Stimulated activated CD8-positive, alpha-beta memory T cell treated with anti-CD3 and anti-CD28 coated beads, Interleukin-7, amount 100 ng/mL, for 1 hour (primary cell): ENCODE measurements at places on chromosomes 13 and 19.

GRCh38 chr19:29777781-29778309 is 33.9 kb upstream of the CCNE1 start:
- no peak for DNase-seq

- DNase-seq, result no peak
These were observed 2889.6 kb upstream of the PCDH20 start for GRCh38 chr13:64305246-64305645.

DNA sequence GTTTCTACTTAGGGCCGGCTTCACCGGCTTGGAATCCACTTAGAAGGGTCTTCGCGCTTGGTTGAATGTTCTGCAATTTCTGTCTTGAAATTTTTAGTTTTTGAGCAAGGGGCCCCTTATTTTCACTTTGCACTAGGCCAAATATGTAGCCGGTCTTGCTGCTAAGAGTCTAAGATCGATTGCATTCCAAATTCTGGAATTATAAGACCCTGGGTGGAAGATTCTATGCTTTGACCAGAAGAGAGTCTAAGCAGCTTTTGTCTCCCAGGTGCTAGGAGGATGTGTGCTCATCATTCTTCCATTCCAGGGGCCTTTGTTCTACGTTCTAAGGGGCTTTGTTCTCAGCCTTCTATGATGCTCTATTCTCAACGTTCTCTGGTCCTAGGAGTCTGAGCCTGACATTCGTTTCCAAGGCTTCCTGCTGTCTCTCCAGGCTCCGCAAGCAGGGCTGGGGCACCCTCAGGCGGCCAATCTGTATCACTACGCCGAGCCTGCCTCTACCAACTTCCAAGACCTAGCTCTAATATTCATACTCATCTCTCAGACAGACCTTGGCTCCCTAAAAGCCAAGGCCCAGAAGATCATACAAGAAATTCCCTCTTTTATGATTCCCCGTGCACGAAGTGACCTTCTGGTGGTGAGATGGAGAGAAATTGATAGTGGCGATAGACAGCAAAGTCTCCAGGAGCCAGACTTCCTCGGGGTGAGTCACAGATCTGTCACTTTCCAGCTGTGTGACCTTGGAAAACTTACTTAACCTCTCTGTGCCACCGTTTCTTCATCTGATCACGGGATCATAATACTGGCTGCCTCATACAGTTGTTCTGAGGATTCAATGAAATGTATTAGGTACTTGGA is 982 bp upstream of the DACT3 start:
- DNase-seq, result peak; percentile 51

- peak; percentile 59 for DNase-seq
These were observed 30.2 kb downstream of the C19orf81 start for GRCh38 chr19:50679177-50680125.

- no peak for DNase-seq
These were observed 407.8 kb downstream of the LIG4 start for GRCh38 chr13:107807306-107808073.

DNA sequence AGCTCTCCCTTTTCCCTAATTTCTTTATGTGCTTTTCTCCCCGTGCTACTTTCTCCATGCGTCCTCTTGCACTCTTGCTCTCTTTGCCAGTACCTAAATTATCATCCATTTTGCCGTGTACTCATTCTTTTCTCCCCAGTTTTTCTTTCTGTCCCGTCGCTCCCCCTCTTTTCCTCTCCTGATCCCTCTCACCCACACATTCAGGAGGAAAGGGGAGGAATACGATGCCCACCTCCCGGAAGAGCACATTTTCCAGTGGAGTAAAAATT is 821 bp downstream of the ZNF616 start:
- no peak for DNase-seq

DNA sequence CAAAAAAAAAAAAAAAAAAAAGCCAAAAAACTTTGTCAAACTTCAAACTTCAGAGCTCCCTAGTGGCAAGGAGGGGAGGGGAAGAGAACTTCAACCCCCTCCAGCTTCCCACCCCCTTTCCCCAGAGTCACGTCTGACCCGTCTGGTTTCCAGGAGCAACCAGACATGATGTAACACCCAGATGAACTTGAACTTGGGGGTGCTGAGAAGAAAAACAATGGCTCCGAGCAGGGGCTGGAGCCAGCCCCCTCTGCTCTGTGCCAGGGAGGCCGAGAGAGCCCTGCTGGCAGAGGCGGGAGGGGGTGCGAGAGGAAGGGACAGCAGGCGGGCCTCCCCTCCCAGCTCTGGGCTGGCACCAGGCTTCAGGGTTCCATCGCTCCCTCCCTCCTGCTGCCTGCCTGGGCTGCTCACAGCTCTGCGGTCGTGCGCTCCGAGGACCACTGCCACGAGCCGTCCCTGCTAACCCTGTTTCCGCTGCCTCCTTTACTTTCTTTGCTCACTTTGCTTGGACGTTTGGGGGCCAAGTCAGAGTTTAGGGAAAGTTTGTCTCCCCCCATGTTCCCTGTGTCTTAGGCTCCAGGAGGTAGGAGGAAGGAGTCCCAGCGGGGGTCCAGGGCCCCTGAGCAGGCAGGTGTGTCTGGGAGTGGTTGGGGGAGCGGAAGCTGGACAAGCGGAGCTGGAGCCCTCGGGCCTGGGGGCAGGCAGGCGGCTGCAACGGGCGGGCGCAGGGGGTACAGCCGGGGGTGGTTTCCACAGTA is 11.1 kb downstream of the LYL1 start:
- DNase-seq, result no peak

- DNase-seq, result no peak
These were observed 30.2 kb downstream of the EFNB2 start for GRCh38 chr13:106505295-106505694.

- DNase-seq, result no peak
These were observed 1369.8 kb downstream of the PCDH9 start for GRCh38 chr13:65860306-65860705.

GRCh38 chr19:34319785-34320184 is 45.2 kb upstream of the GPI start:
- DNase-seq, result no peak

DNA sequence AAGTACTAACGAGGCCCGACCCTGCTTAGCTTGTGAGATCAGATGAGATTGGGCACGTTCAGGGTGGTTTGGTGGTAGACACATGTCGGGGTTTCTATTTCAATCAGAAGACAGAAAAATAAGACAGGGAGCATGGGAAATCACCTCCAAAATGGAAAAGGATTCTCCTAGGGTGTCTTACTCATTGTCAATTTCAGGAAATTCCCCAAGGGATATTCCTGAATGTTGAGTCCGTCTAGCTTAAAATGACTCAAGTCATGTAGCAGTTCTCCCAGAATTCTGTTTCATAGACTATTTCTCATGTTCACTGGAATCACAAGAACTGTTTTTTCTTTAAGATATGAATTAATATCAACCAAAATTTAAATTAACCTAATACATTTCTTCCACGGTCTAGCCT is 380.1 kb downstream of the EFNB2 start:
- no peak for DNase-seq

DNA sequence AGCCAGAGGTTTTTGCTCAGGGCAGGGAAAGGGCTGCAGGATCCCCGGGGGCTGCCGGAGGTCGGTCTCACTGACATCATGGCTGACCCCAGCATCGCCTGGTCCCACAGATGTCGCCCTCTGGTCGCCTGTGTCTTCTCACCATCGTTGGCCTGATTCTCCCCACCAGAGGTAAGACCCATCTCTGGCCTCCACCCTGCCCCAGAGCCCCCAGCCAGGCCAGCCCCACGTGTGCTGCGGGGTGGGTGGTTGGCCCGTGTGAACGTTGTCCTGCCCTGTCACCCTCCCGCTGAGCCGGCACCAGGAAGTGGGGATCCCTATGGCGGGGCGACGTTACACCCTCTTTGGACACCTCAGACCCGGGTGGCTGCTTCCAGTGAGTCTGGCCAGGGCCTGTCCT is 906 bp downstream of the FXYD5 start:
- DNase-seq, result no peak

DNA sequence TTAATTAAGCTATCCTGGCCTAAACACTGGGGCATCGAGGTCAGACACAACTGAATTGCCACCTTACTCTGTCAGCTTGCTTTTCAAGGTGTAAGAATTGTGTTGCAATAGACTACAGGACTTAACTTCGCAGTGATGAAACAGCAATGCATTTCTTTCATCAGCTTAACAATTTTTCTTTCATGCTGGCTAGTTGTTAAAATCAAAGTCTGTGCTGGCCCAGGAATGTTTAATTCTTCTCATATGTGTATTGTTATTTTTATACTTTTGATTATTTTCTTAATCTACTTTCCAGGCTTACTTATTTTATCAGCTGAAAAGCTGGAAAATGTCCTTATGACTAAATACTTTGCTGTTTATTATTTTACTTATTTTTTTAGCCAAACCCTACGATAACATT is 79.7 kb downstream of the EFNB2 start:
- no peak for DNase-seq

GRCh38 chr13:101747039-101747438 is 294.6 kb downstream of the ITGBL1 start:
- no peak for DNase-seq

- DNase-seq, result no peak
These were observed 67.2 kb upstream of the OLFM4 start for GRCh38 chr13:52961256-52961910.

DNA sequence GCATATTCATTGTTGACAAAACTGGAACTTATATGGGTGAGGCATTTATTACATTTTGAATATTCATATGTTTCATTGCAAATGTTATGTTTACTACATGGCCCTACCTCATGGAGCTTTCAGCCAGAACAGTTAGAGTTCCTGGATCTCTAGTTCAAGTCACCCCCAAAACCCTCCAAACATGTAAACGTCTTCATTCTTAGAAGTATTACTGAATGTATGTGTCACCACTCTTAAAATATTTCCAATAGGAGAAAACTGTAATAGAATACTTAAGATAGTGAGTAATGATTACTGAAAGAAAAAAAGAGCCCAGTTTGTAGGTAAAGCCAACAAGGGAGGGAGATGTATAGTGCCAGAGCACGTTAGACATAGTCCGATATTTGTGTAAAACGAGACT is 23.5 kb downstream of the URI1 start:
- DNase-seq, result no peak

DNA sequence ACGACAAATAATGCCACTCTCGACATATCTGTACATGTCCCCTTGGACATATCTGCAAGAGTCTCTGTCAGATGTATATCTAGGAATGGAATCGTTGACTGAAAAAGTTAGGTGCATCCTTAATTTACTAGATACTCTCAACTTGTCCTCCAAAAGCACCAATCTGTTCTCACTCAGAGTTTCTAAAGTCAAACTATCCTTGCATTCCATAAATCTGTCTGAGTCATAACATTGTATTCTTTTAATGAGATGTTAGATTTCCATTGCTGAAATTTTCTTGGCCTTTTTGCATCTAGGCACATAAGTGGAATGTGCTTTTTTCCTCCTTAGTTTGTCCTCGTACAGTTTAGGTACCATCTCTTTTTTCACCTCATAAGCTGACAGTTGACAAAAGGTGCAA is 139.8 kb downstream of the PTPRS start:
- no peak for DNase-seq

GRCh38 chr19:56101746-56102535 is 19.2 kb downstream of the ZNF787 start:
- no peak for DNase-seq

DNA sequence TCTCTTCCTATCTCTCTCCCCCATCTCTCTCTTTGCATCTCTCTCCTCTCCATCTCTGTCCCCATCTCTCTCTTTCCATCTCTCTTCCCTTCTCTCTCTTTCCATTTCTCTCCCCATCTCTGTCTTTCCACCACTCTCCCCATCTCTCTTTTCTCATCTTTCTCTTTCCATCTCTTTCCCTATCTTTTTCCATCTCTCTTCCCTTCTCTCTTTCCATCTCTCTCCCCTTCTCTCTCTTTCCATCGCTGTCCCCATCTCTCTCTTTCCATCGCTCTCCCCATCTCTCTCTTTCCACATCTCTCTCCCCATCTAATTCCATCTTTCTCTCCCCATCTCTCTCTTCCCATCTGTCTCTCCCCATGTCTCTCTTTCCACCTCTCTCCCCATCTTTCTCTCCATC is 24.5 kb downstream of the ADGRE3 start:
- DNase-seq, result no peak

DNA sequence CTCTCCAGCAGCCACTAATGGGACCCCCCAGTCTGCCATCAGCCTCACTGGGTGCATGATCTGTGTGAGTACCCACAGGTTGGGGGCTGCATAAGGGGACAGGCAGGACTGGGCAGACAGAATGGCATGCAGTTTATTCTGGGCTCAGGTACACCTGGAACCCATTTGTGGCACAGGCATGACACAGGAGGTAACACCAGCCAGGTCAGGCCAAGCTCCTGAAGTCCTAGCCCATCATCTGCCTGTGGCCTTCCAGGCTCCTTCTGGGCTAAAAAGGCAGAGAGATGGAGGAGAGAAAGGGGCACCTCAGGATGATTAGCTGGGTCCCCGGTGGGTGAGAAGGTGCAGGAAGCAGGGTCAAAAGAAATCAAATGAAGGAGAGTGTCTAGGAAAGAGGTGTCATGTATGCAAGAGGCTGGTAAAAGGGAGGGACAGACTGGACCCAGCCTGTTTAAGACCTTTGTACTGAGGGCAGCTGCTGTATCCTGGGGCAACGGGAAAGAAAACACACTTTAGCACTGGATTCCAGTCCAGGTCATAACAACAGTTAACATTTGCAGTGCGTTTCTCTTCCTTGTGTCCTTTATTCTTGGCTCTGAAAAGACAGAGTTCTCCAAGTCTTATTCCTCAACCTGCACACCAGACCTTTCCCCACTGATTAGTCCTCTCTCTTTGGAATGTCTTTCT is 20.2 kb upstream of the DGKH start:
- DNase-seq, result no peak

GRCh38 chr19:4586691-4587090 is 27.2 kb upstream of the SEMA6B start:
- no peak for DNase-seq

GRCh38 chr19:48290771-48291488 is 21.0 kb downstream of the ZNF114 start:
- DNase-seq, result peak; percentile 46

DNA sequence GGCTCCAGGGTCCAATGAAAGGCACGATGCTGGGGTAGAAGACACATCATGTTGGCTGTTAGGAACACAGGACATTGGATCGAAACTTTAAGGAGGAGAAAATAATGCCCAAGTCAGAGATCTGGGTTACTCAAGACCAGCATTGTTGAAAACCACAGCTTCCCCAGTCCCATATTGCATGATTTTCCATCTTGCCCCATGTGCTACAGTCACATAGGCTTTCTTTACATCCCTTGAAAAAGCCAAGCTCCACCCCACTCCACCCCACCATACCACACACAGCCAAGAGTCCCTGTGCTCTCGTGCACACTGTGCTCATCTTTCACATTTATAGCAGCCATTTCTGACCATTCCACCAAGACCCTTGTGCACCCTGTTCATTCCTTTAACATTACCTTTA is 636.2 kb downstream of the DIAPH3 start:
- DNase-seq, result no peak

DNA sequence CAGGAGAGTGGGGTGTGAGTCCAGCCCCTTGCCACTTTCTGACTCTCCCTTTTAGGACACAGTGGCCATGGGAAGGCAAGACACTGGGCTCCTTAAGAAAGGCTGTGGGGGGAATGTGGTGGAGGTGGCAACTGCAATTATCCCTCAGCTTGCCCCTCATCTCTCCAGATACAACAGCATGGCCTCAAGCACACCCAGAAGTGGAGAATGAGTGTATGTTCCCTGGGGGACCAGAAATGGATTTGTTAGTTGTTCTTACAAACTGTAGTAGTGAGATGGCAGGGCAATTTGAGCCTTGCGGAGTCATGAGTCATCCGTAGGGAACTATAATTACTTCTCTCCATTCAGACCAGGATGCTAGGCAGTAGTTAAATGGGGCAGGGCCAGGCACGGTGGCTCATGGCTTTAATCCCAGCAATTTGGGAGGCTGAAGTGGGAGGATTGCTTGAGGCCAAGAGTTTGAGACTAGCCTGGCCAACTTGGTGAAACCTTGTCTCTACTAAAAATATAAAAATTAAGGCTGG is 25.6 kb upstream of the CXCL17 start:
- DNase-seq, result no peak
